ENCODE measurements at places on chromosomes 13 and 19.

DNA sequence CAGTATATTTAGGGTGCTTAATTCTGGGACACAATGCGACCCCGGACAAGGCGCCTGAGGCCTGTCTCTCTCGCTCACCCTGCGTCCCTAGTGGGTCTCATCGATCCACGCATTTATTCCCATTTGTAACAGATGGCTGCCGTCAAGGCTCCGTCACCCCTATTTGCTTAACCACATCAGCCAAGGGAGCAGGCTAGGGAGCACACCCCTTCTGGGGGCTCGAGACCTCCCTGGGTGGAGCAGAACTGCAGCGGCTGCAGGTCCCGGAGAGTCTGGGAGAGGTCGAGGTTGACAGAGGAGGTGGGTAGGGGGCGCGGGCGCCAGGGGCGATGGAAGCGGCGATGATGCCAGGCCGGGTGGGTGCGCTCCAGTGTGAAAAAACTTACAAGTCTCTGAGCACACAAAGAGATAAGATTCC lies 507 bp downstream of the ALG5 start:
- DNase-seq, result peak; percentile 10

DNA sequence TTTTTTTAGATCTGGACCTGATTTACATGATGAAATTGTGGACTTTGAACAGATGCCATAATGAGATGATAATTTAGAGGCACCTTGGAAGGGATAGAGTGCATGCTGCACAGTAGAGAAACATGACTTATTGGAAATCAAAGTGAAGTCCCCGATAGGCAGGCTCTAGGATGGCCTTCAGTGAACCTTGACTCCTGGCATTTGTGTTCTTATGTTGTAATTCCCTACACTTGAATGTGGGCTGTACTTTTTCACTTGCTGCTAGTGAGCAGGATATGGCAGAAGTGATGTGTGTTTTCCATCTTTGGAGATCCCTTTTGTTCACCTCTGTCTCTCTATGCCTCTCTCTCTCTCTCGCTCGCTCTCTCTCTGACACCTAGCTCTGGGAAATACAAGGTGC lies 1614.6 kb downstream of the PCDH9 start:
- DNase-seq, result no peak

DNA sequence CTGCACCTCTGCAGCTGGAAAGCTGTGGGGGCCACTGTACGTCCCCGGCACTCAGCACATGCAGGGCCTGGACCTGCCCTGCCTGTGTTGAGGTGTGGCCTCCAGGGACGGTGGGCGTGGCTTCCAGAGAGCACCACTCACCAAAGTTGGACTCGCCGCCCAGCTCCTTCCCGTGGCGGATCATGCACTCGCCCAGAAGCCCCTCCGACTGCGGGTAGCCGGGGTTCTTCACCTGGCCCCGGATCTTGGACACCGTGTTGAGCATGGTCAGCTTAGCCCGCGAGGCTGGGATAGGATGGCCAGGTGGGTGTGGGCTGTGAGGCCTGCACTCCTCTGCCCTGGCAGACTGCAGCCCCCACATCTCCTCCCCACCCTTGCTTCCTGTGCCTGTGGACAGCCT lies 22.0 kb downstream of the MPND start:
- DNase-seq, result no peak

GRCh38 chr13:107192289-107192688 lies 624.4 kb upstream of the ARGLU1 start:
- no peak for DNase-seq

- DNase-seq, result no peak
Observed at GRCh38 chr19:46722421-46723022, 5.6 kb upstream of the PRKD2 start.

DNA sequence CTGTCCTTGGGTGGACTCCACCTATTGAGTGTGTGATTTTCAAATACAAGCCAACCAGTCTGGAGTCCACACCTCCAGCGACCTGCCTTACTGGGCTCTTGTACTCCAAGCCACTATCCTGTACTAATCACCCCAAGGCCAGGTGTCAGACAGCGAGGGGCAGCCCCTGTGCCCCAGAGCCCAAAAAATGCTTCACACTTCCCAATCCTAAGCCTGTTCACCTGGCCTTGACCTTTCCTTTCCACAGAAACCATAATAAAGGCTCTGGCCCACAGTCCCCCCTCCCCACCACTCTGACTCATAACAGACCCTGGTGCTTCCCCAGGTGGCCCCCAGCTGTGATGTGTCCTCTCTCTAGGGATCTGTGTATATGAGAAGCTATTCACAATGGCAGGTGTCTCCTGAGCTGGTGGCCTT lies 3.9 kb downstream of the CD209 start:
- no peak for DNase-seq

DNA sequence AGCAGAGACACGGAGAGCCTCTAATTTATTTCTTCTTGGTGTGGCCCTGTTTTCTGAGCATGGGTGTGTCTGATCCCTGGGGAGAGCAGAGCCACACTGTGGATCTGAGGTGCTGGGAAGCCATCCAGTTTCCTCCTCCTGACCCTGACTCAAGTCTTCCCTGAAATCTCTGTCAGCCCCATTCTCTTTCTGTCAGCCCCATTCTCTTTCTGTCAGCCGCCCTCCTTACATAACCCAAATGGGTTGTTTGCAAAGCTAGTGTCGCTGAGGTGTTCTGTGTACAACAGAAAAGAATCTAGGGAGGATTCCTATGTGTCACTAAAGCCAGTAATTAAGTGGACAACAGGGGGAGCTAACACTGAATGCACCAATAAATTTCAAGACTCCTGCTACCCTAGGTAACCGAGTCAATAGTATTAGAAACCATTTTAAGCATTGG lies 50.2 kb downstream of the LRCH1 start:
- DNase-seq, result no peak

DNA sequence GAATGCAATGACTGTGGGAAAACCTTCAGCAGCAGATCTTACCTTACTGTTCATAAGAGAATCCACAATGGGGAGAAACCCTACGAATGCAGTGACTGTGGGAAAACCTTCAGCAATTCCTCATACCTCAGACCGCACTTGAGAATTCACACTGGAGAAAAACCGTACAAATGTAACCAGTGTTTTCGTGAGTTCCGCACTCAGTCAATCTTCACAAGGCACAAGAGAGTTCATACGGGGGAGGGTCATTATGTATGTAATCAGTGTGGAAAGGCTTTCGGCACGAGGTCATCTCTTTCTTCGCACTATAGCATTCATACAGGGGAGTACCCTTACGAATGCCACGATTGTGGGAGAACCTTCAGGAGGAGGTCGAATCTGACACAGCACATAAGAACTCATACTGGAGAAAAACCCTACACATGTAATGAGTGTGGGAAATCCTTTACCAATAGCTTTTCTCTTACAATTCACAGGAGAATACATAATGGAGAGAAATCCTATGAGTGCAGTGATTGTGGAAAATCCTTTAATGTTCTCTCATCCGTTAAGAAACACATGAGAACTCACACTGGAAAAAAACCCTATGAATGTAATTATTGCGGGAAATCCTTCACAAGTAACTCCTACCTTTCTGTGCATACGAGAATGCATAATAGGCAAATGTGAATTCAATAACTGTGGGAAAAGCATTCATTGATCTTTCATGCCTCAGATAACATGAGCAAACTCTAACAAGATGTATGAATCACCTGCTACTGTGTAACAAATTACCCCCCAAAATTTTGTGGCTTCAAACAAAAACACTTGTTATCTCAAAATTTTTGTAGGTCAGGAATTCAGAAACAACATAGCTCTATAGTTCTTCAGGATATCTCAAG lies 13.8 kb downstream of the ZNF557 start:
- no peak for DNase-seq

GRCh38 chr13:88294368-88294767 lies 623.2 kb downstream of the SLITRK5 start:
- no peak for DNase-seq

GRCh38 chr19:33938821-33939220 lies 142.2 kb downstream of the KCTD15 start:
- no peak for DNase-seq

DNA sequence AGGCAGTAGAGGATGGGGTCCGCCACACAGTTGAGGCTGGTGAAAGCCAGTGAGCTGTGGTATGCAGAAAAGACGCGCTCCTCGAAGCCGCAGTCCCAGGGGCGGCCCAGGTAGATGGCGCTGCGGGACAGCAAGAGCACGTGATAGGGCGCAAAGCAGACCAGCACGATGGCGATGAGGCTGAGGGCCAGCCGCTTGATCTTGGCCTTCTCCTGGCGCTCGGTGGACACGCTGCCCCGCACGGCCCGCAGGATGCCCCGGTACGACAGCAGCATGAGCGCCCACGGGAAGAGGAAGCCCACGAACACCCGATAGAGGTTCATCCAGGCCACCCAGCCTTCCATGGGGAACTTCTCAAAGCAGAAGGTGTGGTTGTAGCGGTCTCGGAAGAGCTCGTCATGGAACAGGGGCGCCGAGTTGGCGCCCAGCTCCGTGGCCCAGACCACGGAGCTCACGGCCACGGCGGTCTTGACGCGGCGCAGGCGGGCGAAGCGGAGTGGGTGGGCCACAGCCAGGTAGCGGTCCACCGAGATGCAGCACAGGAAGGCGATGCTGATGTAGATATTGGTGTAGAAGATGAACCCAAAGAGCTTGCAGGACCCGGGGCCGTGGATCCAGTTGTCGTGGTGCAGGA lies 6.5 kb upstream of the OPA3 start:
- DNase-seq, result no peak

DNA sequence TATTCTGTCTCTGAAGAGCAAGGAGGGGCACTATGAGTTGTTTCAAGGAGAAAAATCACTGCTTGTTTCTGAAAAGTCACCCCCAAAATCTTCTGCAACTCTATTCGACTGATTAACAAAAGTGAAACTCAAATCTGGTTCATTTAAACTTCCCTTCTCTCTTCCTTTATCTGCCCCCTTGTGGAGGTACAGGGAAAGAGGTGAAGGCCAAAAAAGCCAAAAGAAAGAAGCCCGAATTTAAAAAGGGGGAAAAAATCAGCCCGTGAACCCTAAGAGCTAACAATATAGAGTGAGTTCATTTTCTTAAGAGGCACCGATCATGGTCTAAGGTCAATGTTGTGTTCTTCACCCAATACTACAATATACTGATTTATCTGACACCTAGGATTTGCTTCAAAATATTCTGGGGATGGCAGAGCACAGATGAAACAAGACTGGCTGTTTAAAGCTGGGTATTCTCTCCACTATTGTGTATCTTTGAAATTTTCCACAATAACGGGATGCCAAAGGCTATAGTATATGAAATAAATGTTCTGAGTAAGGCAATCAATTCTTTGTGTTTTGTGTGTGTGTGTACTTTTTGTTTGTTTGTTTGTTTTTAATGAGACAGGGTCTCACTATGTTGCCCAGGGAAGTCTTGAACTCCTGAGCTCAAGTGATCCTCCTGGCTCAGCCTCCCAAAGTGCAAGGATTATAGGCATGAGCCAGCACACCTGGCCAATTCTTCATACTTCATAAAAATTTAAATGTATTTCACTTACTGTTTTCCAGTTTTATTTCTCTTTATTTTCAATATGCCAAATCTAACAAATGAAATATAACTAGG lies 55.0 kb upstream of the EEF1AKMT1 start:
- peak; percentile 4 for DNase-seq

- no peak for DNase-seq
Observed at GRCh38 chr19:33812388-33813330, 16.0 kb downstream of the KCTD15 start.

DNA sequence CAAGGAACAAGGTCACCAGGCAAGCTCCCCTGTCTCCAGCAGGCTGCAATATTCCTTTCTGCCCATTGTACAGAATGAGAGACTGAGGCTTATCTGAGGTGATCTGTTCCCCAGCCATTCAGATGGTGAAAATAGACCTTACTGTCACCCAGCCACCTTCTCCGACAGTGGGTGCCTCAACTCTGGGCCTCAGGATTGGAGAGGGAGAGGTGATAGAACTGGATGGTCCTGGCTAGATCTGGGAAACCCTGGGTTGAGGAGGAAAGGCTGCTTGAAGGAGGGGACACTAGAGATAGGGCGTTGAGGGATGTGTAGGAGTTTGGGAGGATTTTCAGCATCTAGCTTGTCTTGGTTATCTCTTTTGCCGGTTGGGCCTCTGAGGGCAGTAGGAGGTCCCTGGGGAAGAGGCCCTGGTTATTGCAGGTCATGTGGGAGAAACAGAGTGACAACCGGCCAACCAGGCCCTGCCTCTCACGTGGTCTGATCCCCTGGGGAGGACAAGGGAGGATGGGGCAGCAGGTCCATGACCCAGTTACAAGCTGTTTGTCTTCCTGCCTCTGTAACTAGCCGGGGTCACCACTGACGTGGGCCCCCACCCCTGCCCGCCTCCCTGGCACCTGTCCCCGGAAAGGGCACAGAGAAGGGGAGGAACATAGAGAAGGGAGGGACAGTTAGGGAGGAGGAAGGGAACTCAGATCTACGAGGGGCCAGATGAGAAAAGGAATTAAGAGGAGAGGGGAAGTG lies 8.2 kb downstream of the NFIC start:
- no peak for DNase-seq

DNA sequence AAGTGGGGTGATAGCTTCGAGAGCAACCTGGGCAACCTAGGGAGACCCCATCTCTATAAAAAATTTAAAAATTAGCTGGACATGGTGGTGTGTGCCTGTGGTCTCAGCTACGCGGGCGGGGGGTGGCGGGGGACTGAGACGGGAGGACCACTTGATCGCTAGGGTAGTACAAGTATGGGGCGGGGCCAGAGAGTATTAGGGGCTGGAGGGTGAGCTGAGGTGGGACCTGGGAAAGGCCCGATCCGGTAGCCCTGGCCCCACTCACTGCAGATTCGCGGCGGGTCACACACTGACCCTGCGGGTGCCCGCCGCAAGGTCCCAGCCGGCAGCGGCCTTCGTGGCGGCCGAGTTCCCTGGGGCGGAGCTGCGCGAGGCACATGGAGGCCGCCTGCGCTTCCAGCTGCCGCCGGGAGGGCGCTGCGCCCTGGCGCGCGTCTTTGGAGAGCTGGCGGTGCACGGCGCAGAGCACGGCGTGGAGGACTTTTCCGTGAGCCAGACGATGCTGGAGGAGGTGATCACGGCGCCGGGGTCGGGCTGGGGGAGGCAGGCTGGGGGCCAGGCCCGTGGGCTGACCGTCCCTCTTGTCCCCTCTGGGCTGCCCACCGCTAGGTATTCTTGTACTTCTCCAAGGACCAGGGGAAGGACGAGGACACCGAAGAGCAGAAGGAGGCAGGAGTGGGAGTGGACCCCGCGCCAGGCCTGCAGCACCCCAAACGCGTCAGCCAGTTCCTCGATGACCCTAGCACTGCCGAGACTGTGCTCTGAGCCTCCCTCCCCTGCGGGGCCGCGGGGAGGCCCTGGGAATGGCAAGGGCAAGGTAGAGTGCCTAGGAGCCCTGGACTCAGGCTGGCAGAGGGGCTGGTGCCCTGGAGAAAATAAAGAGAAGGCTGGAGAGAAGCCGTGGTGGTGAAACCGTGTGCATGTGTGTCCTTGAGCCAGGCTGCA lies 2.0 kb upstream of the ARHGAP45 start:
- peak; percentile 42 for DNase-seq

- no peak for DNase-seq
Observed at GRCh38 chr13:27137759-27138158, 33.9 kb downstream of the USP12 start.

DNA sequence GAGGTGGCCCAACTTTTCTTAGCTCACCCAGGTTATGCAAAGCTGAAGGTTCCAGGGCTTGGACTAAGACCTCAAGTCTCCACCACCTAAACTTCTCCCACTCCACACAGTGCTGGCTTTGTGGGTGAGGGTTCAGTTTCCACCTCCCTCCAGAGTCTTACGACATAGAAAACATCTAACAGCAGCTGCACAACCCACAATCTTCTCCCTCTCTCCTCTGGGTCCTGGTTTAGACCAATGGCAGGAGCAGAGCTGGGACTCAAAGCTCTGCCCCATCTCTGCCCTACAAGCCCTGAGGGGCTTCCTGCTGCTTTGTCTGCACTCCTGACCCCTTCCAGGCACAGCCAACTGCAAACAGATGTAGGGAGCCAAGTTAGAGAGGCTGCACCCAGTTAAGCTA lies 16.0 kb downstream of the IRGC start:
- DNase-seq, result no peak

- no peak for DNase-seq
Observed at GRCh38 chr19:16883522-16883921, 5.3 kb upstream of the F2RL3 start.
